ENCODE measurements at places on chromosomes 7 and 10.

DNA sequence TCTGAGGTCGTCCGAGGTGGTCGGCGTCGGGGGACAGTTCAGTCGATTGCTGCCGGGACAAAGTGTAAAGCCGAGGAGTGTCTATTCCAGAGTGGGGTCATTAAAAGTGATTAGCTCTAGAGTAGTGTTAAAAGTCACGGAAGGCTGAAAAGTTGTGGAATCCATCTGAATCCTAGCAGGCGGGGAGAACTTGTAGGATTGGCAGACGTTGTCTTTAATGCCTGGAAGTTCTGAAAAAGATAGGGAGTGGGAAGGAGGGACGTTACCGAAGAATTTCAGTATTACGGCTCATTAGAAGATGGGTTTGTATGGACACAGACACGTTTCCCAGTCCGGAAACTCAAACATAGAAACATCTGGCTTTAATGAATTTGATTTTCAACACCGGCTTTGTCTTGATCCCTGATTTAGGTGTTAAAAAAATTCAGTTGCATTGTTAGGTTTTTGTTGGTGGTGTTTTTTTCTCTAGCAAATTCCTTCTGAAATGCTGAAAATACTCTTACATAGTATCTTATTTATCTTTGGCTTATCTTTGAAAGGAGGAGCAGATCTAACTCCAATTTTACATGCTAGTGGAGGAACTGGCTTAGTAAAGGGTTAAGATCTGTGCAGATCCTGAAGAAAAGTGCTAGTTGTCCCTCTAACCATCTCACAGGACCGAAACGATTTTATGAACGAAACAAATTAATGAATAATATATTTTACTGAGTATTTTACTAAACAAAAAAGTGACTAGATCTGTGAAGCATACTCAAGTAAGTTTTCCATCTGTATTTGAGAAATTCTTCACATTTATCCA is 900 bp downstream of the MKLN1 start:
- DNase-seq: no peak

DNA sequence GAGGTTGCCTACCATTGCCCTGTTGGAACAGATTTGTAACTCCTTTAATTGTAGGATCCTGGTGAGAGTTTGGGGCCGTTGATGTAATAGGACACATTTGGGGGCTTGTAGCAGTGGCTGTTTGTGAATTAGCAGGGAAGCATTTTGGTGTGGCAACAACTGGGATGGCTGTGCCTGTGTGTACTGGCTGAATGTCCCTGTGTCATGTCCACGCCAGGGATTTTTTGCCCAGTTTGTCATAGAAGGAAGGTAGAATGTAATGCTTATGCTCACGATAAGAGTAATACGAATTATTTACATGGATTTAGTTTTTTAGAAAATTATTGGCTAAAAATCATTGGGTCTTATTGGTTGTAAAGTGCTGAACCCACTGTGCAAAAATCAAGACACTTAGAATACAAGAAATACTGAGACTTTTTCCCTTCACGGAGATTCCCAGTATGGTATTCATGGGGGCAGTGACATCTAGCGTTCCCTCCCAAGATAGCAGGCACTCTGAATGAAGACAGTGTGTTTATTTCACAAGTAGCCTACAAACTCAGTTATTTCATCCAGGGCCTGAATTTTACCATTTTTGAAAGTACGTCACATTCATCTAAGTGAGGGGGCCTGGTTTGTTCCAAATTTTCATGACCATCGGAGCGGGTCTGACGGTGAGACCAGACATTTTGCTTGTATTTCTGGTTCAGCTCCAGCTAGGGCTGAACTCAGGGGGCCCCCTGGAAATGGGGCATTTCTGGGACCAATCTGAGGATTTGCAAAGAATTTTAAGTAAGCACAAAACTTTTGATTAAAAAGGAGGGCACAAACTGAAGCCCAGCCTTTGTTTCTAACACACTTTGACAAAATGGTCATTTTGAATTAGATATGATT is 74.7 kb downstream of the CACNB2 start:
- DNase-seq: no peak

GRCh38 chr7:141631525-141631924 is 70.4 kb downstream of the DENND11 start:
- no peak for DNase-seq

GRCh38 chr10:22436893-22437619 is 91.8 kb downstream of the SPAG6 start:
- peak; percentile 83 for DNase-seq

GRCh38 chr7:20786779-20787659 is at the start of gene SP8:
TSS of gene SP8 (minus strand) at chr7:20786886. CDS start at chr7:20786798, 88 bp downstream.
- no peak for DNase-seq

DNA sequence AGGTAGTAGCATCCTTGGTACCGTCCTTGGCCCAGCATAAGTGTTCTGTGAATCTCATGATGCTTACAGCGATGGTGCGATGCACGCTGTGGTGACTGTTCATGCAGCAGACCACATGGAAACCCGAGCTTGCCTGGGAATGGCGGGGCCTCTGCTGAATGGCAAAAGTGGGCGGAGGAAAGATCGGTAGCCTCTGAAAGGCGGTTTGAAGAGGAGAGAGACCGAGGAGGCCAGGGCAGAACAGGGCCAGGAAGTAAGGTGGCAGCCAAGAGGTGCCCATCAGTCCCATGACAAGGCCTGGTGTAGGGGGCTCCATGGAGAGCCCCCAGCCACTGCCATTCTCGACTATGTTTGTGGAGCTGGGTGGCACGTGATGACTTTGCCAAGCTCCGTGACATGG is 33.2 kb upstream of the CNPY1 start:
- DNase-seq: no peak

DNA sequence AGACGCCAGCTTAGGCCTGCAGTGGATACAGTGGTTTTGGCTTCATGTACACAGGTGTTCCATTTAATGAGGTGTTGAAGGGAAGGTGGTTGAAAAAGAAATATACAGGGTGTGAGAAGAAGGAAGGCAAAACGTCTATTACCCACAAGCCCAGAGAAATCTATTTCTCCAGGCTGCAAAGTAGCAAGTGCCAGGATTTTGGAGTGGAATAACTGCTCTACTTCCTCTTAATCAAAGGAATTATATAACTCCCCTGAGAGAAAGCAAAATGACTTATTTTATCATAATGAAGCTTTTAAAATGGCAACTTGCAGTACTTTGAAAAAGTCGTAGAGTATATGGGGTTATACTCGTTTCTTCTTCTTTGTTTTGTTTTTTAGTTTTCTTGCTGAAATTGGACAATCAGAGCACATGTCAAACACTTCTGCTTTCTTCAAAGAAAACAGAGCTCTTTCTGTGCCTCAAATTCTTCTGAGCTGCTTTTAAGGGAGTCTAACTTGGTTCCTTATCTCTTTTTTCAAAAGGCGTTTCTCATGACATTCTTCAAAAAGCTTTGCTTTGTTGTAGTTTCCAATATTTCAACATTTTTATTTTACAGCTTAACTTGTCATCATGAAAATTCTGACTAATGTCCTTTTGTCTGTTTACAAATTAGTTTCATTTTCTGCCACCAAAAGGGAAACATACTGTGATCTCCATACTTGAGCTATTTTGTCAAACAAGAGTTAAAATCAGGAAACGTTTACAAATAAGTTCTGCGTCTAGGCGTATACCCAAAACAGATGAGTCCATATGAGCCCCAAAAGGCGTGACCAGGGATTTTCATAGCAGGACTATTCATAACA is 289.7 kb downstream of the FRMD4A start:
- DNase-seq: no peak

DNA sequence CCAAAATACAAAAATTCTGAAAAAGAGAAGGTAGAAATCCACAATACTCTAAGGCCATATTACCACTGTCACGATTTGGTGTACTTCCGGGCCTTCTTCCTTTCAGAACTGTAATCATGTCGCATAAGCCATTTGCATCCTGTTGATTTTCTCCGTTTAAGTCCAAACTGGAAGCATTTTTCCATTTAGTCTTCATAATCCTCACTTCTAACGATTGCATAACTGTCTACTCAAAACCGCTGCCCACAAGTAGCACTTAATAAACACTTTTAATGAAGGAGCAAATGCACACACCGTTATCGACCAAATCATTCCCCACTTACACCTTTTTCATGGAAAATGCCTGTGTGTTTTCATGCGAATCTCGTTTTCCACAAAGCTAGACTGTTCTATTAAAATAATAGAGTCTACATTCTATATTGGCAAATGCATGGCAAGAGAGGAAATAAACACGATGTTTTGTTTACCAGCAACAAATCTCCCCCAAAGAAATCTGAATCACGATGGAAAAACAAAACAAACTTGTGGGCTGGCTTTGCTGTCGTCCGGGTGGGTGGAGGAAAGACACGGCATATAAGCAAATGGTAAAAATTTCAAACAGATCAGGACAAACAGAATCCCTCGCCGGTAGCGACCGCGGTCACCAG is 1.0 kb downstream of the ATE1 start:
- no peak for DNase-seq
